ENCODE measurements at places on chromosomes 3 and 15.

- no peak for DNase-seq
Observed at GRCh38 chr15:77030928-77031375, 36.0 kb downstream of the PSTPIP1 start.

DNA sequence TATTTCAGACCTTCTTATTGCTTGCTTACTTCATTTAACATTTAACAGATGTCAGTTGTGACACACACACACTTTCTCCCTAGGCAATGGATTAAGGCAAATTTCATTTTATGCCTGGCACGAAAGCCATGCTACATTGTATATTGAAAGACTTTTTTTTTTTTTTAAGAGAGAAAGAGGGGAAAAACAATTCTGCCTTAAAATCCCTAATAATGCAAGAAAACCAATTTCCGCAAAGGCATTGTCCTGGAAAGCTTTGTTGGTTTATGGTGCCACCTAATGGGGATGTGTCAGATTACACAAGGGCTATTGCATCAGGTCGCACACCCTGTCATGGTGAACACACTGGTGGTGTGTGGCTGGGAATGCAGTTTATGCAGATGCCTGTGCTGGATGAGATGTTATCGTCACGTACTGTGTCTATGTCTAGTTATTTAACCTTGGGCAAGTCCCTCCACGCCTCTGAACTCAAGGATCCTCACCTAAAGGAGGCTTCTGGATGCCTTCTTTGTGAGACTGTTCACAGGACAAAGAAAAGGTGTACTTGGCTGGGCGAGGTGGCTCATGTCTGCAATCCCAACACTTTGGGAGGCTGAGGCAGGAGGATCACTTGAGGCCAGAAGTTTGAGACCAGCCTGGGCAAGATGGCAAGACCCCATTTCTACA lies 37.3 kb upstream of the RFTN1 start:
- peak; percentile 60 for DNase-seq

DNA sequence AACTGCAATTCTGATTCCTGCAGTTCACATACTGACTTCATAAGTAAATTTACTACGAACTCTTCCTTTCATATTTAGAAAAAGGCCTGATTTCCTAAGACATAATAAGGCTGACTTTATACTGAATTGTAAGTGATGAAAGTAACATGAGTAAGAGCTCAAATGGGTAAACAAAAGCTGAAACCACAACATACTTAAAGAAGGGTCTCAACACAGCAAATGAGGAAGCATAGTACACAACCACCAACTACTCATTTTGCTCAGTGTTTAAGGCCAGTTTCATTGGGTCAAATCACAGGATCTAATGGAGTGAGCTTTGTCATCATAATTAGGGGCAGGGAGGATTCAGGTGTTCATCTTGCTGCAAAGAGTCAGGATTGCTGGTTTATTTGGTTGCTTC lies 81.4 kb downstream of the SETD2 start:
- peak; percentile 36 for DNase-seq

DNA sequence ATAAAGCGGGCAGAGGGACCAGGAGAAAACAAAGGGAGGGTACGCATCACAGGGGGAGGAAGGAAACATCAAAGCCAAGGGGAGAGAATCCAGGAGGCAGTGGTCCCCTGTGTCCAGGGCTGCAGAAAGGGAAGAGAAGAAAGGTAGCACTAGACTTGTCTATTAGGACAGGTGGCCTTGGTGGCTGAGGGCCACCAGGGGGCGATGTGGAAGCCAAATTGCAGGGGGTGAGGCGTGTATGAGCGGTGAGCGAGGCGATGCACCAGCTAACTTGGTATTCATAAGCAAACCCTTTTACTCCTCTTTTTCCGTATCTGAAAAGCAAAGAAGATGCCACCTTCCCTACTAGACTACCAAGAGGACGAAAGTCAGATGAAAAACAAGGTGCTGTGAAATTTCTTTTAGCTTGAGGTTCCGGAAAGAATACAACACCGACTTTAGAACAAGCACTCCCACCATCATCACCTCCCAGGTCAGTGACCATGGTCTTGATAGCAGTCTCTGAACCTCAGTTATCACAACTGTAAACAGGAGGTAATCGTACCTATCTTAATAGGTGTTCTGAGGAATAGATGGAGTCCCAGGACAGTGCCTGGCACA lies 654.4 kb upstream of the ADAMTS9 start:
- no peak for DNase-seq

DNA sequence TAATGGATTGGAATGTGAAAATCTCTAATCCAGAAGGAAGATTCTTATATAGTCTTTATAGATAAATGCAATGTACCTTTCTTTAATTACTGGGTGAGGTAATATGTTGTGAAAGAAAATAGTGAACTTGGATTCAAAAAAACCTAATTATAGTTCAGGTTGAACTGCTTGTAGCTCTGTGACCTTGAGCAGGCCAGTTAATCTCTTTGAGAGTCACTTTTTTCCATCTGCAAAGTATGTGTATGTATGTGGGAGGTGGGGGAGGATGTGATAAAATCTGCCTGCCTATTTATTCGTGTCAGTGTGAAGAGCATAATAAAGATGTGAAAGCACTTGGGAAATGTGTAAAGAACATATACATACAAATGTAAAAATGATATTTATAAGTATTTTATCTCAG lies 34.4 kb downstream of the GLCE start:
- DNase-seq = no peak

- no peak for DNase-seq
Observed at GRCh38 chr3:125037498-125038150, 18.2 kb downstream of the HEG1 start.

- peak; percentile 23 for DNase-seq
Observed at GRCh38 chr3:108818404-108818803, 4.2 kb upstream of the TRAT1 start.

DNA sequence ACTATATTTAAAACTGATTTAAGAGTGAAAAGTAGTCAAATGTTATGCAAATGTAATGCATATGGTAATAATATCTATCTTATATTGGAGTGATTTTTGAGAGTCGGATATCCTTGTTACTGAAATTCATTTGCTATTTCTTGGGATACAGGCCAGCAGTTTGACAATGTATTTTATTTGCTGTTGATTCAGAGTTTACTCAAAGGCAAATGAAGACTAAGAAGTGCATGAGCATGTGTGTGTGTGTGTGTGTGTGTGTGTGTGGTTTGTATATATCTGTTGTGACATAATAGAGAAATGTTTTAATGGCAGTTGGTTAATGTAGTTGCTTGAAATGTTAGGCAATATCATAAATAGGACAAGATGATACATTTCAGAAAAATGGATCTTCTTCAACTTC lies 39.0 kb downstream of the UNC13C start:
- no peak for DNase-seq

DNA sequence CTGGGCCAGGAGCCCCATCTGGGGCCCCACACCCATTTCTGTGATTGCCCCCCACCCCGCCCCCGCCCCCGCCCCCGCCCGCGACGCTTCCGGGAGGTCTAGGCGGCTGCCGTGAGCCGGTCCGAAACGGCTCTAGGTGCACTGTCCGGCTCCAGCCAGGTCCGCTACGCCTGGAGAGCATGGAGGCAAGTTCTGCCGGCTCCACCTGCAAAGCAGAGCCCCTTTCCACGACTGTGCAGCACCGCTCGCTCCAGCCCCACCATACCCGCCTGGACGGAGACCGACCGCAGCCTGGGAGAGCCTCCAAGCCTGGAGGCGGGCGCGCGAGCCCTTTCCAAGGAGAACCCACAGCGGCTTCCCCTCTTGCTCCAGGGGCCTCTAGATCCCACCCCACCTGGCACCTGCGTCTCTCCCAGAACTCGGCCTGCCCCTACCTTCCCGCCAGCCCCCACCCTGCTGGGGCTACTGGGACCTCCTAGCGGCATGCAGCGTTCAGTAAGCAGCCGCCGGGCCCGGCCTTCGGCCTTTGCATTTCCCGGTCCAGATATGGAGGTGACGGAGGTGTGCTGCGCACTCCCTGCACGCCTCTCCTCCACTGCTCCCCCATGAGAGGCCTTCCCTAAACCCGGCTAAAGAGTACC lies 66.2 kb downstream of the KLF13 start:
- DNase-seq = no peak

- no peak for DNase-seq
Observed at GRCh38 chr3:137330246-137330645, 372.5 kb downstream of the IL20RB start.

- peak; percentile 40 for DNase-seq
Observed at GRCh38 chr15:89112341-89112971, 24.2 kb downstream of the ABHD2 start.

DNA sequence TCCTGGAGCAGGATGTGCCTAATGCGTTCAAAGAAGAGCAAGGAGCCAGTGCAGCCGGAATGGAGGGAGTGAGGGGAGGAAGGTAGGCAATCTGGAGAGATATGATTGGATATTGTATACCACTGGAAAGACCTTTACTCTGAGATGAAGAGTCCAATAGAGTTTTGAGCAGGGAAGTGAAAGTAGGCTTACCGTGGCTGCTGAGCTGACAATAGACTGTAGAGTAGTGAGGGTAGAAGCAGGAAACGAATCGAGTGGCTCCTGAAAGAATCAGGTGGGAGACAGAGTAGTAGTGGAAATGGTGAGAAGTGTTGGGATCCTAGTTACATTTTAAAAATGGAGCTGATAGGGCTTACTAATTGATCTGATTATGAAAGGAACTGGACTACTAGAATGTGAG lies 51.8 kb upstream of the NUDT16 start:
- DNase-seq = peak; percentile 14

GRCh38 chr15:63381301-63382204 lies at the start of gene CA12:
CA12 (minus strand) TSS chr15:63381846; CDS start chr15:63381720, 126 bp downstream.
- DNase-seq = no peak

DNA sequence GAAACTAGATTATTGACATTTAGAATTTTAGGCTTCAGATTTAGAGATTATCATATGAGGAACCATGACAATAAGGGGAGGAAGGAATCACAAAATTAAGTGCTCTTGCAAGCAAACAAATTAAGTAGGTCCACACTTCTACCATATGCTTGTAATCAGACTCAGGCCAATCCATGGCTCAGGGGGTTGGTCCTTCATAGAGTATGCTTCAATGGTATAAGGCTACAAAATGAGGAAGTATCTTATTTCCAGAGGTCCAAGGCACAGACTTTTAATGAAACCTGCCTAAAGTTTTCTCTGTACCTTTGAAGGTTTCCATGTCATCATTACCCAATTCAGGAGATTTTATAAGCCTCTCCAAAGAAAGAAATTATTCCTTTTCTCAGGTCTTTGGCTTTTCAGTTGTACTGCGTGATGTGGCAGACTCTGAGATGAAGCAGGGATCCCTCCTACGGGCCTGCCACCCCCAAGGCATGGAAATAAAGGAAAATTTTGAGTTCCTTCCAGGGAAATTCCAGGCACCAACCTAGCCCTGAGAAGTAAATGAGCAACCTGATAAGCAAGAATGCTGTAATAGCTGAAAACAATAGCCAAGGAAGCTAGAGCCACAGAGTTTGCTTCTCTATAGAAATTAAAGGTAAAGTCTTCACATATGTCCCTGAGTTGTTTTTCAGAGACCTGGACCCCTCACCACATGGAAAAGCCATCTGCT lies 36.3 kb downstream of the SERPINI2 start:
- DNase-seq = no peak

GRCh38 chr3:192933779-192934460 lies 16.3 kb upstream of the MB21D2 start:
- DNase-seq = no peak

GRCh38 chr3:16464511-16465148 lies 48.9 kb downstream of the RFTN1 start:
- no peak for DNase-seq

- no peak for DNase-seq
Observed at GRCh38 chr3:16417945-16418739, 95.4 kb downstream of the RFTN1 start.

DNA sequence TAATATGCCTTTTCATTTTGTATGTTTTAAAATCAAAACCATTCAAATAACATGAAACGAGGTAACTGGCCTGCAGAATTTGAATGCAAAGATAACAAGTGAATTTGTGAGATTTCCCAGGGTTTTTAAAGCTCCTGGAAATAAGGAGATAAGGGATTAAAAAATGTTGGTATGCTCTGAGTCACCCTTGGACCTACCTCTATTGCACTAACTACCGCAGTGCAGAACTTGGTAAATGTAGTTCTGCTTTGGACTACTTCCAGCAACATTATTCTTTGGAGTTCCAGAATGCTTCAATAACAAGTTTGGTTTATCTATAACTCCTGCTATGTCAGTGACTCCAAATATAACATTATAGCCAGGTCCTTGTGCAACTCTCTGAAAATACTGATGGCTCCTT lies 201.7 kb downstream of the GAP43 start:
- no peak for DNase-seq

- DNase-seq = no peak
Observed at GRCh38 chr3:178103140-178103539, 433.1 kb upstream of the KCNMB2 start.

- no peak for DNase-seq
Observed at GRCh38 chr3:126081618-126082361, 2.1 kb downstream of the SLC41A3 start.

GRCh38 chr3:77372634-77373346 lies 332.9 kb downstream of the ROBO2 start:
- no peak for DNase-seq

GRCh38 chr3:72105306-72105705 lies 320.4 kb upstream of the PROK2 start:
- DNase-seq = no peak

DNA sequence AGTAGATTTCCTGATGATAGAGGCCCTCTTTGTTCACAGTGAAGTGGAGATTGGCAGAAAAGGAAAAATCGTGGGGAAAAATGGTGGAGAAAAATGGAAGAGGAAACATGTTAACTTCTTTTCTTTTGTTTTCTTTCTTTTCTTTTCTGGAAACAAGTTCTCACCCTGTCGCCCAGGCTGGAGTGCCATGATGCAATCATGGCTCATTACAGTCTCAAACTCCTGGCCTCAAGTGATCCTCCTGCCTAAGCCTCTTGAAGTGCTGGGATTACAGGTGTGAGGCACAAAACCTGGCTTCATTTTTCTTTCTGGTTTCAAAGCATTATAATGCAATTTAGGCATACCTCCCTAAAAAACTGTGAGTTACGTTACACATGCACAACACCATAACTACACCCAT lies 464.2 kb downstream of the MECOM start:
- no peak for DNase-seq

DNA sequence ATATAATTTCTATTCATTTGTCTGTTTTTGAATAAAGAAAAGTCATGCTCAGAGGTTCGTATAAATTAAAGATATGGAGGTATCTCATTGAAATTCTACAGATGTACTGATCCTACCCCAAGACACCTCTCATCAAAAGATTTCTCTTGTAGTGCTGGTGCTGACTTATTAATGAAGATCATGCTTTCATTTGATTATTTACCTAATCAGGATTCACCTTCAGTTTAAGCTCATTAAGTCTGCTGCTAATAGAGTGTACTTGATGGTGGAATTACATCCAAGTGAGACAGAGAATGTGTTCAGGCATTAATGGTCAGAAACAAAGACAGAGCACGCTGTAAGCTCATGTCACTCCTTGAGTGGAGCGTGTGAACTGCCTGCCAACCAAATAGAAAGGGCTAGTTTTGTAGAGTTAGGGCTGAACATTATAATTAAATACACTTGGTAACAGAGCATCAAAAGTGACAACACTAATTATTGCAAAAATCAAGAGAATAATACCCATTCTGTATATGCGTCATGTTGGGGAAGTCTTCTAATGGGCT lies 45.5 kb downstream of the KBTBD12 start:
- DNase-seq = no peak

GRCh38 chr3:118075873-118076272 lies 958.8 kb downstream of the IGSF11 start:
- DNase-seq = no peak

- no peak for DNase-seq
Observed at GRCh38 chr3:32495609-32496008, 7.0 kb downstream of the CMTM6 start.

GRCh38 chr3:171700653-171701052 lies 109.6 kb downstream of the PLD1 start:
- DNase-seq = peak; percentile 14

Measured in GM13977 (cell line).